ENCODE measurements at places on chromosomes 13 and 19.

DNA sequence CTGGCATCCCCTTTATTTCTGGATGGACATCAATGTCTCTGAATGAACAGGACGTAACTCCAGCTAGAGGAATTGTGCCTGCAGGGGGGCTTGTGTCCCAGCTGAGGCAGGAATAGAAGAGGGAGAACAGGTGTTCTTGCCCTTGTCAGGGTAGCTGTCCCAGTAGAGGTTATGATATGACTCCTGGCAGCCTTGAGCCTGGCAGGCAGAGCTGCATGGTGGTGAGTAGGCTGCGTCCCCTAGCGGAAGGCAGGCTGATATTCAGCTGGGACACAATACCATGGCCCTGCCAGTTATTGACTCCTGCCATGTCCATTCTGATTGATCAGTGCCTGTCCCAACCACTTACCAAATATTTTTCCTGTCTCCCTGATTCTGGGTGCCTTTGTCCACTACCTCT is 197.2 kb downstream of the RAP2A start:
- no peak for DNase-seq

DNA sequence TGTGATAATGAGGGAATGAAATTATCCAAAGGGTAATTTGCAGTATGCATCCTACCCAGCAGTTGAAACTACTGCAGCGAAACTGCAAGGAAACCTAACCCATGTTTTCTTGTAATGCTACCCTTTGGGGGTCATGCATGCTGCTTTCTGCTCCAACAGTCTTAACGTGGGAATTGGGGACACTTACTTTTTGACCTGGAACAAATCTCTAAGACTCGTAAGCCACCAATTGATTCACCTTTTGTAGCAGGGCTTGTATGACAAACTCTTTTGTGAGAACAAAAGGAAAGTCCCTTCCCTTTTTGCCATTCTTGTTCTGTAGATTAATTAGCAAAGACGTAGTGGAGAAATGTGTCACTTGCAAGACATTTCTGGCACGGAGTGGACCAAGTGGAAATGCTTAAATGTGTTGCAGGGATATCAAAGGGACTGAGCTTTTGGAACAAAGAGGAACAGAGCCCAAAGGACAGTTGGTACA is 27.4 kb downstream of the LRCH1 start:
- DNase-seq, result no peak

- DNase-seq, result peak; percentile 9
Measured at GRCh38 chr13:85236413-85236812, 562.8 kb downstream of the SLITRK6 start.

GRCh38 chr13:107864543-107865317 is 350.6 kb downstream of the LIG4 start:
- DNase-seq, result peak; percentile 6

DNA sequence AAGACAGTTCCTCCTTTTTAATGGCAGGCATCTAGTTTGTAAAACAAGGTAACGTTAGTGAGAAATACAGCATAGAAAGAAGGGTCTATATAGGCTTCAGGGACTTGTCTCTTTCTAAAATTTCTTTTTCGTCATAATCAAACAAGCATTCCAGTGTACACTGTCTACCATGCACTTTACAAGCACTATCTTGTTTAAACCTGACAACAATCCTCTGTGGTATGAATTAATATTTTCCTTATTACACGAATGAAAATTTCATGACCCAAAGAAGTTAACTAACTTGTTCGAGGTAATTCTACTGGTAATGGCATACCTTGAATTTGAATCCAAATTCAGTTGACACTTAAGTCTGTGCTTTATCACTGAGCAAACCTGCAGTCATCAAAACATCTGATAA is 399.7 kb upstream of the NBEA start:
- no peak for DNase-seq

DNA sequence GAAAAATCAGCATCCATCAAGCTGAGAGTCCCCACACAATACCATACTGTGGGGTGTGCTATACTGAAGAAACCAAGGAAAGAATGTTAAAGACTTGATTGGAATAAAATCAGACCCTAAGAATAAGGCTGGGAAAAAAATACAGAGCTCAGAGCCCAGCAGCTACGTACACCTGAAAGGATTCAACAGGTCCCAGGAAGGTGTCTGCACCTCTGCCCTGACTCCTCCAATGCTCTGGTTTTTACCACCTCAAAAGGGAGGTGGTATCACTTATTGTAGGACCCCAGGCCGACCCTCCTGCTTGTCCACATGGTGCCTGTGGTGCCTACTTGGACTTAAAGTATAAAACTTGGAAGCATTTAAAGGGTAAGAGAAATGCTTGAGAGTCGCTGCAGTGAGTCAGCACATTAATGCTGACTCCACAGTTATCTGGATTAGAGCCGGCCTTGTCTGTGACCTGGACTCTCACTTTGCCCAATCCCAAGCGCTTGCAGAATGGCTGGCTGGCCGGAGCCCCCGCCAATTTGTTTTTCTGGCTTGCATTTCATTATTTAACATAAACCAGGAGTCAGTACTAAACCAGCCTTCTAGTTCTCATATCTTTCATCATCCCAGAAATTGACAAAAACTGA is 110.1 kb downstream of the FGF14 start:
- DNase-seq, result no peak

- DNase-seq, result no peak
Measured at GRCh38 chr19:33193865-33194362, at the start of gene LRP3. Gene LRP3, plus strand, starts transcription at chr19:33194330. Its CDS starts 456 bp downstream, at chr19:33194786.

- DNase-seq, result no peak
Measured at GRCh38 chr19:31372246-31372781, 23.1 kb upstream of the TSHZ3 start.

All from HFF-Myc (cell line).